Dermis blood vessel endothelial cell (primary cell): ENCODE measurements at places on chromosomes 3 and 15. TPM values are rescaled to one million over a fixed set of nuclear protein-coding genes. Genes with fewer than 3 reads are reported as not detected.

Gene ARHGEF3
- 12.1 and 20.8 TPM in 2 replicates for total RNA-seq

Gene GP5
- total RNA-seq, result under 0.01 and 0.28 TPM in 2 replicates

Gene ALS2CL
- total RNA-seq, result 7.5 and 8.5 TPM in 2 replicates

Gene NPAP1
- not detected in 2 replicates for total RNA-seq

Gene FOXB1
- total RNA-seq, result not detected in 2 replicates

Gene GCHFR
- 29.5 and 30.6 TPM in 2 replicates for total RNA-seq

Gene RNF111
- 16.2 and 22.2 TPM in 2 replicates for total RNA-seq

Gene FAM107A
- 2.9 and 9.3 TPM in 2 replicates for total RNA-seq

Gene TPRA1
- 34.8 and 48.3 TPM in 2 replicates for total RNA-seq

Gene CHRD
- total RNA-seq, result 0.23 and 0.34 TPM in 2 replicates

Gene C3orf22
- not detected in 2 replicates for total RNA-seq

Gene GJD2
- not detected in 2 replicates for total RNA-seq

Gene ACSBG1
- not detected in 2 replicates for total RNA-seq

Gene FAM240A
- total RNA-seq, result not detected in 2 replicates

Gene GNAT1
- not detected in 2 replicates for total RNA-seq

Gene PAK6
- total RNA-seq, result not detected in 2 replicates

Gene STIMATE
- 17.0 and 18.7 TPM in 2 replicates for total RNA-seq

Gene HYKK
- 1.8 and 3.4 TPM in 2 replicates for total RNA-seq

Gene KCNAB1
- total RNA-seq, result 0.17 and 1.2 TPM in 2 replicates

Gene SH3GL3
- not detected in 2 replicates for total RNA-seq

Gene HAUS2
- total RNA-seq, result 32.0 and 52.4 TPM in 2 replicates

Gene SST
- not detected in 2 replicates for total RNA-seq

Gene SERINC4
- not detected in 2 replicates for total RNA-seq

Gene LIPH
- total RNA-seq, result 0.19 TPM in 1 of 2 replicates, not detected in the other

Gene TRIM42
- total RNA-seq, result not detected in 2 replicates

Gene GOLGA6A
- not detected in 2 replicates for total RNA-seq

Gene GOLGA8S
- 0.05 TPM in 1 of 2 replicates, not detected in the other for total RNA-seq

Gene NR1I2
- total RNA-seq, result under 0.01 TPM in 1 of 2 replicates, not detected in the other

Gene SLC12A8
- total RNA-seq, result 0.34 and 0.70 TPM in 2 replicates

Gene PARP15
- total RNA-seq, result 0.17 and 0.47 TPM in 2 replicates

Gene CD200R1
- not detected in 2 replicates for total RNA-seq

Gene GUCA1C
- 0.19 TPM in 1 of 2 replicates, not detected in the other for total RNA-seq

Gene GOLGA6D
- total RNA-seq, result not detected in 2 replicates

Gene GOLGA8R
- 0.37 and 1.0 TPM in 2 replicates for total RNA-seq

Gene CYP1A1
- total RNA-seq, result 37.6 and 89.4 TPM in 2 replicates

Gene ACOX2
- total RNA-seq, result 0.70 and 1.5 TPM in 2 replicates

Gene CLRN1
- total RNA-seq, result not detected in 2 replicates

Gene FBXO40
- not detected in 2 replicates for total RNA-seq

Gene CHRFAM7A
- total RNA-seq, result 0.51 and 1.5 TPM in 2 replicates

Gene CHD2
- total RNA-seq, result 67.0 and 67.9 TPM in 2 replicates

Gene CCDC54
- not detected in 2 replicates for total RNA-seq

Gene GOLGA6L24
- total RNA-seq, result not detected in 2 replicates

Gene PLCL2
- total RNA-seq, result 12.4 and 14.8 TPM in 2 replicates

Gene SERPINI2
- total RNA-seq, result not detected in 2 replicates
